ENCODE measurements at places on chromosomes 2 and 18. TPM values are rescaled to one million over a fixed set of nuclear protein-coding genes. Genes with fewer than 3 reads are reported as not detected.
A peak's percentile ranks its signal among the peaks of the same experiment; 100 is the strongest.

RALBP1 gene
- 43.3 TPM for total RNA-seq

ADCYAP1 gene
- not detected for total RNA-seq

RIF1 gene
- total RNA-seq, result 11.3 TPM

TP53I3 gene
- 9.6 TPM for total RNA-seq

LRRTM1 gene
- not detected for total RNA-seq

RAB10 gene
- 107 TPM for total RNA-seq

FKBP1B gene
- 3.3 TPM for total RNA-seq

CD207 gene
- 0.48 TPM for total RNA-seq

CCDC148 gene
- not detected for total RNA-seq

KCNG2 gene
- total RNA-seq, result 1.5 TPM

ELOA2 gene
- not detected for total RNA-seq

PLEKHH2 gene
- total RNA-seq, result 0.83 TPM

DSG2 gene
- 44.4 TPM for total RNA-seq

- no peak for DNase-seq
Measured at GRCh38 chr2:158463496-158464095, 6.8 kb downstream of the PKP4 start.

- DNase-seq, result no peak
Measured at GRCh38 chr18:78527984-78528383, 451.6 kb upstream of the SALL3 start.

DNA sequence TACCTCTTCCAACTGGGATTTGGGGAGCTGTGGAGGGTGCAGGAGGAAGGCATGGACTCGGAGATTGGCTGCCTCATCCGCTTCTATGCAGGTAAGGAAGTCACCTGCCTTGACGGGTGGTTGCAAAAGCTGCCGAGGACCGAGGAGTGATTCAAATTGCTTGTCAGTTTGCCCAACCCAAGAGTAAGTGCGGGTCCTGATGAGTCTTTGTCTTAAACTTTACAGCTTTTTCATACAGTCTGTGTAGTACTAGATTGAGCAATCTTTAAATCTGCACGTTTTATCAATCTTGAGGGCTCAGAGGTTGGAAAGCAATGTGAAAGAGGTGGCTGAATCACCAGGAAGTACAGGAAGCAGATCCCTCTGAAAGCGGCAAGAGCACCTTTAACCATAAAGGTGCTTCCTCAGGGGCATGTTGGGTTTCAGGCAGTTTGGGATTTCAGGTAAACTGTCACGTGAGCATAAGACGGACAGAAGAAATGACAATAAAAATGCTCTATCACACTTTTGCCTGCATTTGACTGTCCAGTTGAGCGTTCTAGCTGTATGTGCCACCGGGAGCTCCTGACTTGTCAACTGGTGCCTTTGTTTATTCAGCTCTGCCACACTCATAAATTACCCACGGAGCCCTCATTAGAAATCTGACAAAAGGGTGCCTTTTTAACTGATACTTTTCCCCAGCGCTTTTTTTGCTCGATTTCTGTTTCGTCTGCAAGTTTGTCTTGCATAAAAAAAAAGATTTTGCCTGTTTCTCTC, 2.0 kb downstream of the PHLPP1 start:
- DNase-seq, result no peak

DNA sequence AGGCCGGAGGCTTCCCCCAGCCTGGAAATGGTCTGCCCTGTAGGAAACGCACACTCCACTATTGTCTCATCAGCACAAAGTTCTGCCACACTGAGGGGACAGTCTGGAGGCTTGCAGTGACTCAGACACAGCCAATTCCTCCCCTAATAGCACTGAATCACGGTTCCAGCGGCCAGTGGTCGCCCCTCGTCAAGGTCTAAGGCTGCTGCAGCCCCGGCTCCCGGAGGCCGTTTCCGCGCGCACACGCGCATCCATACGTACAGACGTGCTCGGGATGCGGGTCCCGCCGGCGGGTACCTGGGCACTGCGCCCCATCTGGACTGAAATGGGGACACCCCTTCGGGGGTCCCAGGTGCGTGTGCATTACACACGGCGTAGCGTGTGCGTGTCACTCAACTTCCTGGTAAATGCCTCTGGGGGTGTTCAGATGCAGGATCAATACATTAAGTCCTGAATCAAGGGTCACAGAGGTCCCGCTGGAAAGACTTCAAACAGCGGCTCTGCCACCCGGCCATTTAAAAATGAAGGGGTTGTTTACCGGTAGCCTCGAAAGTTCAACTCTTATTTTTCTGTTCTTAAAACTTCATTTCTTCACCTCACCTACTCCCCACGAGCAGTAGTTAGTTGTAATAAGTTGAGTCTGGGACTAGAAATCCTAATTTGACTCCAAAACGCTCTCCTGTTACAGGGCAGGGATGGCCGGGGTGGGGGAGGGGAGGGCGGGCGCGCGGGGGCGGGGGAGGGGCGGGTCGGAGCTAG, 572 bp upstream of the ZNF516 start:
- peak; percentile 70 for DNase-seq

DNA sequence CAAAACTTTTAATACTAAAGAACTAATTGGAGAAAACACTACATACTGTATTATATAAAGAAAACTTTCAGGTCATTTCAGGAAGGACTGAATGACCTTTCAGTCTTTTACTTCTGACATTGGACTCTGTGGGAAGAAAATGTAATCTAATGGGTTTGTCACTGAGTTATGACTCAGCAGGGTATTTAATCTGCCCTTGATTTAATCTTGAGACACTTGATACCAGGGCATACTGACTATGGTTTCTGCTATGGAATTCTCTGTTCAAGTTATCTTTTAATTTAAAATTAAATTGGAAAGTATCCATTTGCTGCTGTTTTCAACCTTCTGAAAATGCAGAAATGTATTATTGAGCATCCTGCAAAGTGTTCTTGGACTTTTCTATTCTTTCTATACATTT, 354.2 kb upstream of the GALNT5 start:
- DNase-seq, result no peak

GRCh38 chr2:42008241-42008921, 39.4 kb upstream of the PKDCC start:
- no peak for DNase-seq

GRCh38 chr2:238857959-238858358, 10.1 kb downstream of the TWIST2 start:
- DNase-seq, result no peak

- DNase-seq, result no peak
Measured at GRCh38 chr2:88177556-88177955, 7.4 kb downstream of the THNSL2 start.

- DNase-seq, result no peak
Measured at GRCh38 chr18:13910501-13910900, 4.8 kb downstream of the MC2R start.

- DNase-seq, result no peak
Measured at GRCh38 chr2:179518830-179519229, 254.2 kb upstream of the SESTD1 start.

- DNase-seq, result peak; percentile 68
Measured at GRCh38 chr2:179049546-179050311, at the start of gene CCDC141. TSS of gene CCDC141 (minus strand) at chr2:179050137. CDS start at chr2:179049941, 196 bp downstream.

DNA sequence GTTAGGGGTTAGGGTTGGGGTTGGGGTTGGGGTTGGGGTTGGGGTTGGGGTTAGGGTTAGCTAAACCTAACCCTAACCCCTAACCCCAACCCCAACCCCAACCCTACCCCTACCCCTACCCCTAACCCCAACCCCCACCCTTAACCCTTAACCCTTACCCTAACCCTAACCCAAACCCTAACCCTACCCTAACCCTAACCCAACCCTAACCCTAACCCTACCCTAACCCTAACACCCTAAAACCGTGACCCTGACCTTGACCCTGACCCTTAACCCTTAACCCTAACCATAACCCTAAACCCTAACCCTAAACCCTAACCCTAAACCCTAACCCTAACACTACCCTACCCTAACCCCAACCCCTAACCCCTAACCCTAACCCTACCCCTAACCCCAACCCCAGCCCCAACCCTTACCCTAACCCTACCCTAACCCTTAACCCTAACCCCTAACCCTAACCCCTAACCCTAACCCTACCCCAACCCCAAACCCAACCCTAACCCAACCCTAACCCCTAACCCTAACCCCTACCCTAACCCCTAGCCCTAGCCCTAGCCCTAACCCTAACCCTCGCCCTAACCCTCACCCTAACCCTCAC, 24.1 kb upstream of the RABL2A start:
- no peak for DNase-seq

DNA sequence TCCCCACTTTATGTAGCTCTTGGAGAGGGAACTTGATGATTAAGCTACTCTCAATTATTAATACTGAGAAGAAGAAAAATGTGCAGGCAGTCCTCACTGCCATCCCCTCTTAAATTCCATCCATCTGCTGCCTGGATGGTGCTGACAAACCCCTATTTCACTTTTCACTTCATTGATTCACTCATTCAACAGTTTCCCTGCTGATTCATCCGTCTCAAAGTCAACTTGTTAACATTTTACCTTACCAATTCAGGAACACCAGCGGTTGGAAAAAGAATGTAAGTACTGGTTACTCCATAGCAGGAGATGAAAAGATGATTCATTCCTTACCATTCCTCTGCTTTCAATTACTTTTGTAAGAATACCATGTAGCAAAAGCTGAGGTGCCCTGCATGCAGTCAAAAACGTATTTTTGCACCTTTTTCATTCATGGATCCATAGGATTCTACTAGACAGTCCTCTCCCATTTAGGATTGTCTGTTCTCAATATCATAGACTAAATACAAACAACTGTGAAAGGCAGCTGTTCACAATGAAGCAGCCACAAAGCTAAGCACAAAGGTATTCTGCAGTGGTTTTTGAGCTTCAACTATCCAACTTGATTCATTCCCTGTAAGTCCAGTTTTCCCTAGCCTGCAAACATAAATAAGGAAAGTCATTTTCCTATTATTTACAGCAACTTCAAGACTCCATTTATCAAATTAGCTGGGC, 262.0 kb downstream of the MREG start:
- DNase-seq, result no peak

GRCh38 chr2:101356521-101356920, 30.8 kb downstream of the CREG2 start:
- no peak for DNase-seq

GRCh38 chr2:121388371-121388770, 103.4 kb upstream of the TFCP2L1 start:
- no peak for DNase-seq

DNA sequence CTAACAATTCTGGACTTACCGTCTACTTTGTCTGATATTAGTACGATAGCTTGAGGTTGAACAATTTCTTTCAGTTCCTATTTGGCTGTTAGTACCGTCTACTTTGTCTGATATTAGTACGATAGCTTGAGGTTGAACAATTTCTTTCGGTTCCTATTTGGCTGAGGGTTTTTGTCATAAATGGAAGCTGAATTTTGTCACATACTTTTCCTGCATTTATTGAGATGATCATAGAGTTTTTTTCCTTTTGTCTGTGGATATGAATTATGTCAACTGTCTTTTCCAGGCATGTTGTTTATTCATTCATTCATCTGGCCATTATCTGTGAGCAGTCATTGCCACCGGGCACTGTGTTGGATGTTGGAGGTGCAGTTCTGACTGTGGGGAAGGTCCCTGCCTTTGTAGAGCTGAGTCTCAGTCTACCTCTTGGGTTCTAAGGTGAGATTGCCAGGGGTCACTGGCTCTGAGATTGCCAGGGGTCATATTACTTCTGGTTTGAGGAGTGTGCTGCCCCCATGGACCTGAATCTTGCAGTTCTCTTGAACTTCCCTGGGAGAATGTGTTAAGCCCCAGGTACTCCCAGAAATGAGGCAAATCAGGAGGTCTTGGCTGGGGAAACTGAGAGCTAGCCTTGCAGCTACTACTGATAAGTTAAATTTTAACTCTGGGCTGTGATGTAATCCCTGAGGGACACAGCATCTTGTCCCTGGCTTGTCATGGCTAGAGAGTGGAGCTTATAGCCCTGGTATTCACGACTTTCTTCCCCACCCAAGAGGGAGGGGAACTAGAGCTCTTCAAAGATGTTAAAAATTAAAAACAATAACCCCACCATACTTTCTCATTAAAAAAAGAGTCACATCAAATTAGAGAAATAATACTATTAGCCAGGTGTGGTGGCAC, 89.1 kb upstream of the MBOAT2 start:
- no peak for DNase-seq

- DNase-seq, result no peak
Measured at GRCh38 chr18:48306838-48307237, 102.3 kb downstream of the ZBTB7C start.

All from heart left ventricle (tissue), 16 donors.